ENCODE measurements at places on chromosomes 6 and 20.

GRCh38 chr6:55448451-55448850 is 121.2 kb downstream of the GFRAL start:
- DNase-seq = no peak

- DNase-seq = no peak
Observed at GRCh38 chr6:144661116-144661806, 376.1 kb downstream of the UTRN start.

- DNase-seq = no peak
Observed at GRCh38 chr6:47519279-47519678, 41.7 kb downstream of the CD2AP start.

GRCh38 chr6:31453259-31453658 is 44.7 kb upstream of the MICB start:
- no peak for DNase-seq

DNA sequence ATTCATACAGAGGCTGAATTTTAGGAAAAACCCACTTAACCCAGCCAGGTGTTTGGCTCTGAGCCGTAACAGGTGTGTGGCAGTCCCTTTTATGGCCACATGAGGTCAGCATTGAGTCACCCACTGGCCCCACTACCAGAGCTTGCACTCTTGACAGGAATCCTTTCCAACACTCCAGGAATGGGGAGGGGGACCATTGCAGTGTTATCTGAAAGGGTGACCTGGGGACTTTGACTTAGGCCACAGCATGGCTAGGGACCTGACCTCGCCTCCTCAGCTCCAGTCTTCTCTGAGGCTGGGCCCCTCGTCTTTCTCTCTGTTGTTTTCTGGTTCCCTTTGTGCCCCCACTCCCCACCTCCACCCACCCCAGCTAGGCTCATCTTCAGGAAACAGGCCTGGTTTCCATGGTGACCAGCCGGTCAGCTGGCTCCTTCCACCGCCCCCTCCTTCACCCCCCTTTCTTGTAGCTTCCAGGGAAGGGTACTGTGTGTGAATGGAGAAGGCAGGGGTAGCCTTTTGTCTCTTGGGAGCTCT is 2.1 kb upstream of the TMEM151B start:
- DNase-seq = peak; percentile 55

- peak; percentile 40 for DNase-seq
Observed at GRCh38 chr6:137867685-137868509, 838 bp downstream of the TNFAIP3 start.

DNA sequence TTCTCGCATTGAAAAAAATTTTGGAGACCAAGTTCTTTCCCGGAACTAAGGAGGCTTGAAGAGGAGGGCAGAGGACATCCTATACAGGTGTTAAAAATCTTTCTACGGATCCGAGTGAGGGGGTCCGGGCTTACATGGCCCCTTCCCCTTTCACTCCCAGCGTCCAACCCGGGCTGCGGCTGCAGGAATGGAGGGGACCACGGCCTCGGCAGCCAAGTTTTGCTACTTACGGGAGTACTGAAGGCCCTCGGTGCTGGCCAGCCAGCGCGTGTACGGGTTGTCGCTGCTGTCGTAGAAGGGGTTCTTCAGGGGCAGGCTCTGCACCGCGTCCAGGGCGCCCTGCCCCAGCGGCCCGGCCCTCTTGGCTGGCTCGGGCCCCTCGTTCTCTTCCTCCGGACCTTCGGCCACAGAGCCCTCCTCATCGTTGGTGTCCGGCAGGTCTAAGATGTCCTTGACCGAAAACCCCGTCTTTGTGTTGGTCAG is 642 bp downstream of the NKX2-2 start:
- no peak for DNase-seq

DNA sequence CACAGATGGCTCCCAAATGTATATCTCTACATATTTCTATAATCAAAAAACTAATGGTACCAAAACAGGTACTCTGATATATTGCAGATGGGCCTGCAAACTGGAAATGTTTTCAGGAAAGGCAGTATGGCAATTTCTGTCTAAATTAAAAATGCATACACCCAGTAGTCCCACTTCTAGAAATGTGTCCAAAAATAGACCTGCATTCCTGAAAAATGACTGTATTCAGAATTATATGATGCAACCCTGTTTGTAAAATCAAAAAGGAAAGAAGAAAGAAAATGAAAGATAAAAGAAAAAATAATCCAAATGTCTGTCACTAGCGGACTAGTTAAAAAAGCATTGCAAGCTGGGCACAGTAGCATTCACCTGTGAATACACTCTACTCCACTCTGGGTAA is 12.9 kb upstream of the MICB start:
- DNase-seq = no peak

- peak; percentile 33 for DNase-seq
Observed at GRCh38 chr6:158518191-158519127, 41.4 kb upstream of the TMEM181 start.

DNA sequence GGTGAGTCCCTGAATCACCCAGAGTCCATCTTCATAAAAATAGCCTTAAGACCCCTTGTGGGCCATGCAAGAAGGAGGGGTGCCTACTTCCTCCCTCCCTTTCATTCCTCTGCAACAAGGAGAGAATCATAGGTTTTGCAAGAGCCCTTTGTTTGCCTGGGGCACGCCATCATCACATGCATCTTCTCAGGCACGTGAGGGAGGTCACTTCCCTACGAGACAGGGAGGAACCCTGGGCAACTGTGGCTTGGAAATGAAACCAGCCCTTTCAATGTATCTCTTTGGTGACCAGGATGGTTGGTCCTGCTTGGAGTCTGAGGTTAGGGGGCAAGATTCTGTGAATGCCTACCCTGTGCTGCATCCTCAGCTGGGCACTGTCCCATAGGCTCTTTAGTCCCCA is 194.8 kb downstream of the MAFB start:
- DNase-seq = no peak

DNA sequence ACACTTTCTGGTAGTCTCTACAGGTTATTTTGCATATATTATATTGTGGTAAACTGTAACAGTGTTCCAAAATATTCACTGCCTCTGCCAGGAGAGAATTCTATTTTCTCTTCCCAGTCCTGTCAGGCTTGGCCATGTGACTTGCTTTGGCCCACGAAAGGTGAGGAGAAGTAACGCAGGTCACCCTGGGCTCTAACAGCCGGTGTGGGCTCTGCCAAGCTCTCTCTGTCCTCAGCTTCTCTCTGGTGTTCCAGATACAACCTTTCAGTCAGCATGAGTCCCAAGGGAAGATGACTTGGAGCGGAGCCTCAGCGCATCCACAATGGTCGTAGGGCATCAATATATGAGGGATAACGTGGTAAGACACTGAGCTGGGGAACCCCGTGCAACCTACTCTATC is 113.0 kb upstream of the RREB1 start:
- DNase-seq = no peak

DNA sequence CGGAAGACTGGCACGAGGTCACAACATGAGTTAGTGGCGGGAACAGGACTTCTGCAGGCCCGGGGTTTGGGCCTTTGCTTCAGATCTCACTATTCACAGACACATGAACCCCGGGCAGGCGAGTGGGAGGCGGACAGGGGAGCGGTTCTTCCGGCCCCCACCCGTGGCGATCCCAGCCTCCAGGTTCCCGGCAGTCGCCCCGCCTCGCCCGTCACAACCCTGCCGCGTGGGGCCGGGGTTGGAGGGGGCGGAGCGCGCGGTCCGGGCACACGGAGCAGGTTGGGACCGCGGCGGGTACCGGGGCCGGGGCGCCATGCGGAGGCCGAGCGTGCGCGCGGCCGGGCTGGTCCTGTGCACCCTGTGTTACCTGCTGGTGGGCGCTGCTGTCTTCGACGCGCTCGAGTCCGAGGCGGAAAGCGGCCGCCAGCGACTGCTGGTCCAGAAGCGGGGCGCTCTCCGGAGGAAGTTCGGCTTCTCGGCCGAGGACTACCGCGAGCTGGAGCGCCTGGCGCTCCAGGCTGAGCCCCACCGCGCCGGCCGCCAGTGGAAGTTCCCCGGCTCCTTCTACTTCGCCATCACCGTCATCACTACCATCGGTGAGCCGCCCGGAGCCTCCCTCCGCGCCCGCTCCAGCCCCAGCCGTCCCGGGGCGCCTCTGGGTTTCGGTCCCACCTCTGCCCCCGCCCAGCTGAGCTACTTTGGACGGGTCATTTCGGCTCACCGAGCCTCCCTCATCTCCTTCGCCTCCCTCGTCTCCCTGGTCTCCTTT is at the start of gene KCNK15:
Gene KCNK15 (plus strand): TSS at position 268 of the 769 bp plus-strand sequence. CDS start 46 bp downstream, at position 314.
- DNase-seq = peak; percentile 9

- peak; percentile 8 for DNase-seq
Observed at GRCh38 chr6:69866351-69866769, at the start of gene COL19A1. Gene COL19A1, plus strand, starts transcription at chr6:69866556. Its CDS starts 13,012 bp downstream, at chr6:69879568.

DNA sequence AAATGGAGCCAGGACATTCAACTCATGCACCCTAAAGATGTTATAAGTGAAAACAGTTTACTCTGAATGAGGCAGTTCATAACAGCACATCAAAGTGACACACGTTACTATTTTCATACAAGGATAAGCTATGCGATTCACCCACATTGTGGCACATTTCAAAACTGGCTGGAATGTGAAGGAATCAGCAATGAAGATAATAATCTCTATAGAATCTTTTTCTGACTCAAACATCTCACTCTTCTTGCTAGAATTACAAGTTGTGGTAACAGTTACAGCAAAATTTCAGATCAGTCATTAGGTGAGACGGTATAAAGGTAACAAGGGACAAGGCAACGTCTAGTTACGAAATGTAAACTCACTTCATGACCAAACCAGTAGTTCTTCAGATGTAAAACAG is 17.5 kb downstream of the TMEM244 start:
- DNase-seq = no peak

DNA sequence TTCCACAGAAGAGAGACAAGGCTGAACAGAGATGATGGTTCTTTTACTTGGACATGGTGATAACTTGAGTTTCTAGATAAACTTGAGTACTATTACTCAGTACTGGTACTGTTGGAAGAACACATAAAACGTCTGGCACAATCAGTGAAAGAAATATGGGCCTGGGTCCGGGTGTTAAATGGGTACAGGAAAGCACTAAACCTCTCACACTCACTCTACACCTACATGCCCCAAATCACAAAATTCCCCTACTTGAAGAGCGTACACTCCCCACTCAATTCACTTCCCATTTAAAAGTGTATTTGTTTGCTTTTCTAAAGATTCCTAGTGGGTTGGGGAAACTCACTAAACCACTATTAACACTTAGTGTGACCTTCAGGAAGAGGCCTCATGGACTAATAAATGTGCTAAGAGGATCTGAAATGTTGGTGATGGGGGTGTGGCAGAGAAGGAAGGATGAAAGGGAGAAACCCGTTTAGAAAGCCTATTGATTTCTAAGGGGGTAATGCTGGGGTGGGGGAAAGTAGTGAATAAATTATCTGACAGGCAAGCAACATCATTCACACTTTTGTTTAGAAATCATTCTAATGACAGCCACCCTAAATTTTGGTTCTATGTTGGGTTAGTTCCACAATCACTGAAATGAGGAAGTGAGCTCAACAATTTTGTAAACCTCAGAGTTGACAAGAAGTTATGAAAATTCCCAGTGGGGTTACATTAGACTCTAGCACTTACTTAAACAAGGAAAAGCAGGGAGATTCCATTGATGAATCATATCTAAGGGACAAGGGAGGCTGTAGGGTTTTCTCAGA is 222.6 kb upstream of the MARCKS start:
- DNase-seq = no peak
